Suppressor macrophage treated with lipopolysaccharide for 4 hours (primary cell): ENCODE measurements at places on chromosomes 3 and 15.

- DNase-seq = peak; percentile 91
Measured at GRCh38 chr15:51776952-51777569, 25.7 kb downstream of the TMOD2 start.

DNA sequence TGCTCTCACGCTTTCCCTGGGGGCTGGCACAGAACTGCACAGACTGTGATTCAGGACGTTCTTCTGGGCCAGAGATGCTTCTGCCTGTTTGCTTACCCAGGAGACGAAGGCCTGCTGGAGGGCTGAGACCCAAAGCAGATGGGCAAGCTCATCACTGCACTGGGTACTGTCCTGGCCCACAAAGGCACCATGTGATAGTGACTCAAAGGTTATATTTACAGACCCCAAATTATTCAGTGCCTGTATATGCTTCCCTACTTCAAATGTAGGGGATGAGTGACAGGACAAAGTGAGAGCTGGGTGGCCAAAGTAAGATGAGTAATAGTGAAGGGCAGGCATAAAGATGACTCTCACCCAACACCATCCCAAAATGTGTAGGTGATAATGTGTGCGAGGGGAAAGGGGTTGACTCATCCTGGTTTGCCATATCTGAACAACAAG, 127.4 kb downstream of the WDR76 start:
- DNase-seq = no peak

GRCh38 chr3:195916991-195917390, 8.6 kb upstream of the TNK2 start:
- no peak for DNase-seq

GRCh38 chr15:38059665-38060064, 125.2 kb downstream of the TMCO5A start:
- peak; percentile 59 for DNase-seq

- peak; percentile 94 for DNase-seq
Measured at GRCh38 chr15:40121911-40122638, 13.4 kb upstream of the BMF start.

DNA sequence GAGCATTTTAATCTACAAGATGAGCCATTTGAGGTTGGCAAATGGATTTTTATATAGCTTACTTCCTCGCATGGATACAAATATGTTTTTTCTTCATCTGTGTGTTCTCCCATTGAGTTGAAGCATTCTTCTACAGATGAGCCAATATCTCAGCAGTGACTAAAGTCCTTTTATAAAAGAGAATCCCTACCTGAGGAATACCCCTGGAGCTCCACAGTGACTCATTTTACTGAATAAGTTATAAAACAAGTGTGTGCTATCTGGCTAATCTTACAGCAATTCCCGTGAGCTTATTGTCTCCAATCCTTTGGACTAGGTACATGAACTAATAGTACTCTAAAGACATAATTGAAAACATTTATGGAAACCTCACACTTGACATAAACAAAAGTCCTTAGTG, 354.2 kb upstream of the BCHE start:
- DNase-seq = no peak

- DNase-seq = no peak
Measured at GRCh38 chr3:179156775-179157174, 8.6 kb downstream of the PIK3CA start.

DNA sequence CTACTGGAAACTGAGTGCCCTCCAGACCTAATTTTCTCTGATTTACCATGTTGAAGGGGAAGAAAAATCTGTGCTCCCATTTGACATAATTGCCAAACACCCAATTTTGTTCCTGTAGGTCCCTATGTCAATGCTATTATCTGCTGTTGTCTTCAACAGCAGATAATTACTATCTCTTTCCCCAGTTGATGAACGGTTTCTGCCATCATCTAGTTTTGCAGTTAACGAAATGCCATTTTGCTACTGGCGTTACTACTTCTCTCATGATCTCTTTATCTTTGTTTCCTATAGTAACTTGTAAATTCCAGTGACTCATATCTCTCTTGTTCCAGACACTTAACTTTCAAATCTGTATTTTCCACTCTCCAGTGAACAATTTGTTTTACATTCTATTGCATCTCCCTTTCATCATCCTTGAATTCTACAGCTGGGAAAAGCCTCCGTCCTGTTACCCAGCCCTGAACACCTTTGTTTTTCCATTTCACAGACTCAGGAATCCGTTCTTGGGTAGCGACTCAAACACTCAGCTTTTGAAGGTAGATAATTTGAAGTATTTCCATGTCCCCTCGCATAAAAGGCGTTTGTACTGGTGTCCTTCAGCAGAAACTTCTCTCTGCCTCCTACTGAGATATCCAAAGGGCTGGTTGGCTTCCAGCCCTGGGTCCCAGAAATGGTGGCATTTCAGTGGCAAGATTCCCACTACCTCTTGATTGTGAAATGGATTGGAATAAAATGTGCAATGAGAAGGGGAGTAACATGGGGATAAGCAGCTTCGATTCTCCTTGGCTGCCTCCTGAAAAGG, 111.7 kb downstream of the FOXB1 start:
- DNase-seq = no peak

DNA sequence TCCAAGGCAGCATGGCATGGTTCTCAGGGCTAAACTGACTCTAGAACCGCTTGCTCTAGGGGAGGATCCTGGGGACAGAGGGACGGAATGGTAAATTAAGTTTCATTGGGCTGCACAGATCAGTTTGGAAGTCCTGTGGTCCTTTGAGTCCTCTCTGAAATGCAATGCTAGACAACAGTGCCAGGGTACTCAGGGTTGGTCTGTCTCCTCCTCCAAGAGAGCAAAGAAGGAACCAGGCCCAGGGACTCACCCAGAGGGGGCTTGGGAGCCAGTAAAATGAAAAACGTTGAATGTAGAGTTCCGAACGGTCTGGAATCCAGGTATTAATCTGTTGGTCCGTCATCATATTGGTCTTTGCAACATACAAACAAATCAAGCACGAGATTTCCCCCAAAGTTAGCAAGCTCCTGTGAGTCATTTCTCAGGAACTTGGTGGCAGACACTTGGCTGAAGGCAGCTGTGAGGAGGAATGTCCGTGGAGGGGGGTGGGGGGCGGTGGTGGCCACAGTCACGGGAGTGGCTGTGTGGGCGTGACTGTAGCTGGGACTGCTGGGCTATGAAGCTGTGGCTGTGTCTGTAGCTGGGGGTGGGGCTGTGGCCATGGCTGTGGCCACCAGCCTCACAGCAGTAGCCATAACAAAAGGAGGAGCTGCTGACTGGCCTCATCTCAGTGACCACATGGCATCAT, 361.0 kb downstream of the SHQ1 start:
- peak; percentile 92 for DNase-seq

DNA sequence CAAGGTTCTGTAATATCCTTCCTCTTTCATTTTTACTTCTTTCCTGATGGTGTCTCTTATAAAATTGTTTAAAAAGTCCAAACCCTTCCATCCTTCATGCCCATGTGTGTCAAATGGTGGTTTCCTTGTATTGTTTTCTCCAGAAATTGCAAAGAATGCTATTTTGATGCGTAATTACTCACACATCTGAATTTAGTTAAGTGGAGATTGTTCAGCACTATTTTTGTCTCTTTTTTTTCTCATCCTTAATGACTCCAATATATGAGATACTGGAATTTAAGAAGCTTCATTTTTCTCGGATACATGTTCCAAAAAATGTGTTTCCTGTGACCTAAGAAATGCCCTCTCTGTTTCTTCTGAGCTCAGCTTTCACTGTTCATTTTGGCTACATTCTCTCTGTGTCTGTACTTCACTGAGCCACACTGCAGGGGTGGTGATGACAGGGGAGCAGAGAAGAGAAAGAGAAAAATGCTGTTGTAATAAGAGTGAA, 799.8 kb downstream of the DIPK2A start:
- no peak for DNase-seq

- no peak for DNase-seq
Measured at GRCh38 chr3:15380980-15381890, 46.1 kb downstream of the METTL6 start.

- DNase-seq = no peak
Measured at GRCh38 chr3:44186111-44186672, 55.5 kb upstream of the TOPAZ1 start.

- no peak for DNase-seq
Measured at GRCh38 chr3:148197061-148197460, 500.6 kb upstream of the AGTR1 start.

DNA sequence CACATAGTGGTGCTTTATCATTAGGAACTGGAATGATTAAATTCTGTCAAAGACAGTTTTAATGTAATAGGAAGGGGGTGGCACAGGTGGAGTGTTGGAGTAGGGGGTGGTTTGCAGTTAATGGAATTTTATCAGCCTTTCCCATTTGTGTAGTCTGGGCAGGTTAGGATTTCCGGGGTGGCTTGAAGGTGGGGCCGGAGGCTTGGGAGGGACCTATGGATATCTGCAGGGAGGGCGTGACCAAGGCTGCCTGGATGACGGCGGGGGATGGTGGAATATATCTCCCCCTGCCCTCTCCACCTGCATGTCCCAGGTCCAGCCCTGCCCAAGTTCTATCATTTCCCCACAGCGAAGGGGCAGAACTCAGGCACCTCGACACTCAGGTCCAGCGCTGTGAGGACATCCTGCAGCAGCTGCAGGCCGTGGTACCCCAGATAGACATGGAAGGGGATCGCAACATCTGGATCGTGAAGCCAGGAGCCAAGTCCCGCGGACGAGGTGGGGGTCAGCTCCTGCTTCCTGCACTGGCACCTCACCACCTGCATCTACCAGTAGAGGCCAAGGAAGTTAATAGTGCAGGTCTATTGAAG, 15.5 kb downstream of the TTLL3 start:
- no peak for DNase-seq

GRCh38 chr15:89168316-89168833, 53.0 kb downstream of the RLBP1 start:
- no peak for DNase-seq

DNA sequence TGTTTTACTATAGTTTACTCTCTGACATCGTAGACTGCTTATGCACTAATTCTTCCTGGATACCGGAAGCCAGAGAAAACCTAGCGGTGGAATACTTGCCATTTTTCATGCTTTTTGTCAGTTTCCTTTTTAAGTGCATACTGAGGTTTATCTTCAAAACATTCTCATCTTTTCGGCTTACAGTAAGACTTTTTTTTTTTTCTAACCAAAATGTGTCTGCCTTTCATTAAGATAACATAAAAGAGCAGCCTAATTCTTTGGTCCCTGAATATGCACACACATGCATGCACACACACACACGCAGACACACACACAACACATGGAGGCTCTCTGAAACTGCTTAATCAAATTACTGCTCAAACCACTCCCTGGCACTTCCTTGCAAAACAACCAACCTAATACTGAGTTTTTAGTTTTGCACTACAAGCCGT, 1.3 kb downstream of the ZNF445 start:
- peak; percentile 32 for DNase-seq

GRCh38 chr15:82838096-82838735, 28.8 kb downstream of the WHAMM start:
- no peak for DNase-seq

- no peak for DNase-seq
Measured at GRCh38 chr3:47645551-47645950, 66.9 kb upstream of the CSPG5 start.

DNA sequence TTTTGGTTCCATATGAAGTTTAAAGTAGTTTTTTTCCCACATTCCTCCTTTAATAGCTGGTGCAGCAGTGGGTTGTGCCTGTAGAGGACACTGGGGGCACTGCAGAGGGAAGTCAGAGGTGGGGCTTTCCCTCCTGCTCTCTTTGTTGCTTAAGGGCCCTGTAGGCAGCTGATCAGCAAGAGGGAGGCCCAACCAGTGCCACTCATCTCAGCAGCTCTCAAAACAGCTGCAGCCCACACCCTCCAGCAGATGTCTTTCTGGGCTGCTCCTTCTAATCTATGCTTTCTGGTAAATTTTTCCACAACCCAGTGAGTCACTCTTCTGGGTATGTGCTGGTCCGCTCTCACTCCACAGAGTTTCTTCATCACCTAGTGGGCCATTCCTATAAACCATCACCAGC, 263.8 kb downstream of the FEZF2 start:
- no peak for DNase-seq

GRCh38 chr3:177994976-177995375, 541.3 kb upstream of the KCNMB2 start:
- DNase-seq = peak; percentile 41

DNA sequence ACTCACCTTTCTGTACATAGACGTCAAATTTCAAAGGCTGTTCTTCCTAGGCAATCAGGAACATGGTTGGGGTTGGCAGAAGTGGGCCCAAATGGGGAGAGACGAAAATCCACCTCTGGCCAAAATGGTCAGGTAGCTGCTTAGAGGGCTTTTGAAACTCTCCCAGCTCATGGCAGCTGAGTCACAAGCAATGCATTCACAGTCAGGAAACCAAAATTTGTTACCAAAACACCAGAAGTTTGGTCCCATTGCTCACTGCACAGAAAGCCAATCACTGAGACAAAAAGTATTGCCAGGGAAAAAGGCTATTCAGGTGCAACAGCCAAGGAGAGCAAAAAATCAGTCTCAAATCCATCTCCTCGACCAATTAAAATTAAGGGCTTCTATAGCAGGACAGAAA, 539.6 kb upstream of the CCDC54 start:
- DNase-seq = no peak

GRCh38 chr3:146536681-146537080, 7.7 kb downstream of the PLSCR1 start:
- DNase-seq = no peak

DNA sequence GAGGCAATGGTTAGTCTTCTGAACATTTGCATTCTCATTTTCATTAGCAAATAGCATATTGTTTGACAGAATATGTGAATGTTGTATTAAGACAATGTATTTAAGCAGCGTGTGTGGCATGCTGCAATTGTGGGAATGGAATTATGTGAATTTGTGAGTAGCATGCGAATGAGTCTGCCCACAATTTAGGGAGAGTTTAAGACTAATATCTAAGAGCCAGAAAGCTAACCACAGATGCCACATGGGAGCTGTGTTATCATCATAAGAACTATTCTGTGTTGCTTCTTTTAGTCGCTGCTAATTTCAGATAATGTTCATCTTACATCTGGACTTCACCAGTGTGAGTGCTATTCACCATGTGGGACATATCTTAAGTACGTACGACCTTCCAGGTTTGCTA, 494.5 kb downstream of the RBMS3 start:
- no peak for DNase-seq

DNA sequence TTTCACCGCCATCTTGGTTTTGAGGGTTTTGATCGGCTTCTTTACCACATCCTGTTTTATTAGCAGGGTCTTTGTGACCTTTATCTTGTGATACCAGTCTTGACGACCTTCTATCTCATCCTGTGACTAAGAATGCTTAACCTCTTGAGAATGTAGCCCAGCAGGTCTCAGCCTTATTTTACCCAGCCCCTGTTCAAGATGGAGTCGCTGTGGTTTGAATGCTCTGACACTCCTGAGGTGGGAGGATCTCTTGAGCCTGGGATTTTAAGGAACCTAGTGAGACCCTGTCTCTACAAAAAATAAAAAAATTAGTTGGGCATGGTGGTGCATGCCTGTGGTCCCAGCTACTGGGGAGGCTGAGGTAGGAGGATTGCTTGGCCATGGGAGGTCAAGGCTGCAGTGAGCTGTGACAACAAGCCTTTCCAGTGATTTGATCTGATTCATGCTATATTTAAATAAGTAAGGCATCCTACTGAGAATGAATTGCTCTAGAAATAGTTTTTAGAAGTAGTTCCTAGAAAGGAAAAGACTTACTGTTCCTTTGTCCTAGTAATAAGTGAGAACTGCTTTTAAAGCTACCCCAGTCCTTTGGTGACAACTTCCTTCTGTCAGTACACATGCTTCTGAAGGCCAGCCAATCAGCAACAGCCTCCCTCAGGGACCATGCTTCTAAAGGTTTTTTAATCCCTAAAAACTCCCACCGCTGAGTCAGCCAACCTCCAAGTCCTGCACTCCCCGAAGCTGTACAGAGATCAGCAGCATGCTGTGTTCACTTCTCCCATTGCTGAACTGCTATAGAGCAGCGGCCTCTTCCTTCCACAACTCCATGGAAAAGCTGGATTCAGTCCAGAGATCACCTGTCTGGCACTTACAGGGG, 9.1 kb upstream of the CEMIP start:
- DNase-seq = no peak

- no peak for DNase-seq
Measured at GRCh38 chr3:29138171-29138570, 142.7 kb upstream of the RBMS3 start.
